ENCODE measurements at places on chromosomes 4 and X. TPM values are rescaled to one million over a fixed set of nuclear protein-coding genes. Genes with fewer than 3 reads are reported as not detected.

KDM5C gene
- 171 TPM for total RNA-seq

GAGE2A gene
- not detected for total RNA-seq

FAM133A gene
- not detected for total RNA-seq

HPSE gene
- total RNA-seq = 0.99 TPM

GAGE13 gene
- not detected for total RNA-seq

SPANXN4 gene
- not detected for total RNA-seq

REPS2 gene
- 19.7 TPM for total RNA-seq

ADH1B gene
- total RNA-seq = 306 TPM

CDX4 gene
- not detected for total RNA-seq
